Stimulated activated CD8-positive, alpha-beta memory T cell treated with anti-CD3 and anti-CD28 coated beads, Interleukin-4, amount 100 ng/mL, for 4 hours (primary cell): ENCODE measurements at places on chromosomes 1 and 21.

- no peak for DNase-seq
Measured at GRCh38 chr1:218171302-218171893, 113.7 kb upstream of the RRP15 start.

DNA sequence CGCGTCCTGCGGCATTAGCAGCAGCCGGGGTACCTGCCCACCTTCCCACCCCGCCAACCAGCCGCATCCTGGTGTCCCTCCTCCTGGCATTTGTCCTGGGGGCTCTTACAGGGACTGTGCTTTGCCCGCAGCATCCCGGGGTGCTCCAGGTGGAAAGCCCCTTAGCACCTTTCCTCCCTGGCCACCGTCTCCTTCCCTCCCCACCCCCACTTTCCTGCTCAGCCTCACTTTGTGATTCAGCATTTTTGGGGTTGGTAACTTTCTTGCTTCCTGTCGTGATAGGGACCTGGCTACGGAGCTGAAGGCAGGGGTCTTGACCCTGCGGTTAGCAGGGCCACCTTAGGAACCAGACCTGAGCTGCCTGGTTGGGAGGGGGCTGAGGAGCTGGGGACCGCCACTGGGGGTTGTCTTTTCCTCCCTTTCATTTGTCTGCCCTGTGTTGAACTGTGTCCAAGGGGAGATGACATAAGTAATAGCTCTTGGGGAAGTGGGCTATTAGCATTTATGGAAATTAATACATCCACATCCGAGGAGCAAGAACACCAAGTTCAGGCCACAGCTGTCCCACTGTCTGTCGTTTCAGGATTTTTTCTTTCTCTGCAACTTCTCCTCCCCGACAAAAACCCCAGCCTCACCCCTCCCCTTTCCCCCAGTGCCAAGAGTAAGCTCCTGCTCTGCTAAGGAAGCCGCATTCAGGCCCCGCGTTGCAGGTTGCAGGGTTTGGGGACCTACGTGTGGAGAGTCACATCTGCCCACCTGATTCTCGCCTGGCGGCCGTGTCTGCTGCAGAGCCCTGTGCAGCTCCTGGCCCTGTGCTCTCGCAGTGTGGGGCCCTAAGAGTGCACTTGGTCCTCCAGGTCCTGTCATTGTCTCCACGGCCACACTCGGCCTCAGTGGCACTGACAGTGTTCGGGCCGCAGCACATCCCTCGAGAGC is 1.6 kb upstream of the NPHP4 start:
- no peak for DNase-seq

DNA sequence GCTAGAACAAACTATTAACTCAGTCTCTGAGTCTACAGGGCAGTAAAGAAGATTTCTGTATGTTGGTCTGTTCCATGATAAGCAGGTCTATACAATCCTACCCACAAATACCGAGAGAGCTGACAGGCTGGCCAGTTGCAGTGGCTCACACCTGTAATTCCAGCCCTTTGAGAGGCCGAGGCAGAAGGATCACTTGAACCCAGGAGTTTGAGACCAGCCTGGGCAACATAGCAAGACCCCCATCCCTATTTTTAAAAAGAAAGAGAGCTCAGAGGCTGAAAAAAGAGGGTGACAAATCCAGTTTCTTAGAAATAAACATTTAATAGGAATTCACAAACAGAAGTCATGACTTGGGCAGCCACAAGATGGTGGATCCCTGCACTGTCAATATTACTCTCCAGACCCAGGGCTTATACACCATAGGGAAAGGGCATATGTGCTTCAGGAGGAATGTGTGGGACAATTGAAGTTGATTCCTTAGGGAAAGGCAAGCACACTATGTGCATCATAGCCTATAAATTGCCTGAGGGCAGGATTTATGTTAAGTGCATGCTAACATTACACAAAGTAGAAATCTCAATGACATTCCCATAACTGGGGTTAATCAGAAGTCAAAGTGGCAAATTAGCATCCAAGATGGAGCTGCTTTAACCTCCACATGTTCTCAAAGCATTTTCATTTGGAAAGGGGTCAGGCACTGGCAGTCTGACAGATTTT is 66.8 kb downstream of the SLC16A1 start:
- no peak for DNase-seq

- no peak for DNase-seq
Measured at GRCh38 chr1:56578963-56579875, at the start of gene PLPP3. Gene PLPP3, minus strand, starts transcription at chr1:56579563. Its CDS starts 547 bp downstream, at chr1:56579016.

GRCh38 chr1:70977575-70977974 is 70.0 kb downstream of the PTGER3 start:
- no peak for DNase-seq

GRCh38 chr1:91798241-91798648 is 87.7 kb downstream of the TGFBR3 start:
- DNase-seq = no peak

DNA sequence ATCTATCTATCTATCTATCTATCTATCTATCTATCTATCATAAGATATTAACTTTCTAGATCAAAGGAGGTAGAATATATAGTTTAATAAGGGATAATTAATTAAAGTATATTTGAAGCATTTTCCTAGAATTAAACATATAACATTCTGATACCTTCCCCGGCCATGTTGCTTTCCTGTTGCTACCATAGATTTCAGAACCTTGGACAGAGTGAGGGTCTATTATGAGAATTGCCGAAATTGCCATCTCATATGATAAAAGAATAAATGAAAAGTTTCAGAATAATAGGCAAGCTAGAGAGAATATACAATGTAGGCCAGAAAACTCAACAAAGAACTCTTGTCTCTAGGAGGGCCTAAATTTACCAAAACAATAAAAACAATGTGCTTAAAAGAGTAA is 706.1 kb upstream of the TMPRSS15 start:
- no peak for DNase-seq

GRCh38 chr1:116099919-116100318 is 11.3 kb upstream of the MAB21L3 start:
- DNase-seq = no peak

- DNase-seq = no peak
Measured at GRCh38 chr21:43325968-43326715, 100.8 kb downstream of the SIK1 start.

- no peak for DNase-seq
Measured at GRCh38 chr1:50735443-50735842, 224.6 kb downstream of the FAF1 start.
